Osteocyte (in vitro differentiated cells): ENCODE measurements at places on chromosomes 1 and 21. TPM values are rescaled to one million over a fixed set of nuclear protein-coding genes. Genes with fewer than 3 reads are reported as not detected.

DNA sequence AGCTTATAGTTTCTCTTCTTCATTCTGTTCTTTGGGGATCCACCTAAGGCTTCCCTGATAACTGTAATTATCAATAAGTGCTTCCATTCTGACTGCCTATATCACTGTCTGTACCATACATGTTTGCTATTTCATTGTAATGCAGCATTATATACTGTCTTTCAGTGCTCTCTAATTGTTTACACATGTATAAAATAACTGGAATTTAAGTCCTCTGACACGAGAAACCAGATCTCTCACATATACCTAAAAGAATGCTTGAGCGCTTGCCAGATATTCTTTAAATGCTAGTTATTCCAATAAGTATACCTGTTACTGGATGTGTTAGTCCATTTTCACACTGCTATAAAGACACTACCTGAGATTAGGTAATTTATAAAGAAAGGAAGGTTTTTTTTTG lies 34.7 kb downstream of the CELF3 start:
- no peak overlapping the region for H3K4me3 ChIP-seq
- peaks cover 18% of the 10 kb centered on the region for H3K36me3 ChIP-seq
- H3K27me3 ChIP-seq = no peaks in the 10 kb centered on the region
- peak overlapping the region; percentile 47 for H3K27ac ChIP-seq
- DNase-seq = no peak

RXRG gene
- not detected in 2 replicates for total RNA-seq

DNA sequence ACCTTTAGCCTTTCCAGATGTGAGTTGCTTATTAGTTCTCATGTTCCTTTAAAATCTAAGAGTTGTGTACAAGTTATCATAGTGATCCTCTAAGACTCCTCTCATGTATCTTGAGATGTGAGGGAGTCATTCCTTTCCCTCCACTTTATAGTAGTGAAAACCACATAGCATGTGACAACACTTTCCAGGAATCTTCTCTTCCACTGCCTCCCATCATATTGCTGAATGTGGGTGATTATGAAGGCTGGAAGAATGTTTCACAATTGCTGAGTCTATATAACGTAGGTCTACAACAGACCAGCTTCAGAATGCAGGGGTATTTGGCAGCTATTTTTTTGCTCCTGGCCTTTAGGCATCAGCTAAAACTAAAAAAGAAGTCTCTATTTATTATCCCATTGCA lies 44.7 kb upstream of the LRRC7 start:
- H3K27ac ChIP-seq = no peak overlapping the region
- H3K27me3 ChIP-seq = no peaks in the 10 kb centered on the region
- no peak overlapping the region for H3K4me3 ChIP-seq

DNA sequence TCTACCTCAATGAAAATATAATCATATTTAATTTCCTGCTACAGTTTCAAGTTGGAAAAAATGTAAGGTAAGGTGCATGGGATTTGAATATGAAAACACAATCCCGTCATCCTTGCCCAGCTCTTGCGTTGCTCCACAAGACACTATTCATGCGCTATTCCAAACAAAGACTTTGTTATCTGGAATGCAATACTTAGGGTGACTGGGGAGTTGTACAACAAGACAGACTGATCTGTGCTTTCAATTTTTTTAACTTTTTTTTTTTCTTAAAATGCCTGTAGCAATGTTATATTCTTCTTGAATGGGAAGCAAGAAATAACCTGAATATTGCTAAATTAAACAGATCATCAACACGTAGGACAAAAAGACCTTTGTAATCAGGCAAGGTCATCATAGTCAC lies 1077.2 kb downstream of the TTLL7 start:
- H3K4me1 ChIP-seq = peaks cover 6% of the 10 kb centered on the region
- no peaks in the 10 kb centered on the region for H3K36me3 ChIP-seq
- no peaks in the 10 kb centered on the region for H3K27me3 ChIP-seq
- H3K4me3 ChIP-seq = no peak overlapping the region
- no peak overlapping the region for H3K27ac ChIP-seq
- no peak for DNase-seq

DNA sequence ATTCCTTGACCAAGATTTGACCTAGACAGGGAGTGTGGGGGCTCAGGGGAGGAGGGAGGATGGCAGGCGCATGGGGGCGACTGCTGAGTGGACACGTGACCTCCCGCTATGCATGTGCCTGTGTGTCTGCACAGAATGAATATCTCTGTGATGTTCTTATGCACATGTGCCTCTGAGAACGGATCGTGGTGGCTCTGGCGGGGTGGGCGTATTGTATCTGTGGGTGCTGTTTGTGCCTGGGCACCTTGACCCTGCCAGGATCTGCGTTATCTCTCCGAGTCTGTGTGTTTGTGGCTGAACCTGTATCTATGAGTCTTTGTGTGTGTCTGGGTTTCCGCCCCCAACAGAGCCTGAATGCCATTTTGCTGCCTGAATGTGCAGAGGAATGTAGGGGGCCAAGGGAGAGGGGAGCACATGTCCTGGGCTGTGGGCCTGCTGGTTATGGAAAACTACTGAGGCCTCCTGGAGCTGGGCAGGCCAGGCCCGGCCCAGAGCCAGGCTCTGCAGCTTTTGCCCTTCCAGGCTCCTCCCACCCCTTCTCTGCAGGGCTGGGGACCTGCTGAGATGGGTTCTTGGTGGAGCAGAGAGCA lies 102.5 kb downstream of the EBNA1BP2 start:
- peaks cover 19% of the 10 kb centered on the region for H3K4me1 ChIP-seq
- peak overlapping the region; percentile 74 for H3K27ac ChIP-seq
- DNase-seq = no peak
- no peaks in the 10 kb centered on the region for H3K36me3 ChIP-seq

DNA sequence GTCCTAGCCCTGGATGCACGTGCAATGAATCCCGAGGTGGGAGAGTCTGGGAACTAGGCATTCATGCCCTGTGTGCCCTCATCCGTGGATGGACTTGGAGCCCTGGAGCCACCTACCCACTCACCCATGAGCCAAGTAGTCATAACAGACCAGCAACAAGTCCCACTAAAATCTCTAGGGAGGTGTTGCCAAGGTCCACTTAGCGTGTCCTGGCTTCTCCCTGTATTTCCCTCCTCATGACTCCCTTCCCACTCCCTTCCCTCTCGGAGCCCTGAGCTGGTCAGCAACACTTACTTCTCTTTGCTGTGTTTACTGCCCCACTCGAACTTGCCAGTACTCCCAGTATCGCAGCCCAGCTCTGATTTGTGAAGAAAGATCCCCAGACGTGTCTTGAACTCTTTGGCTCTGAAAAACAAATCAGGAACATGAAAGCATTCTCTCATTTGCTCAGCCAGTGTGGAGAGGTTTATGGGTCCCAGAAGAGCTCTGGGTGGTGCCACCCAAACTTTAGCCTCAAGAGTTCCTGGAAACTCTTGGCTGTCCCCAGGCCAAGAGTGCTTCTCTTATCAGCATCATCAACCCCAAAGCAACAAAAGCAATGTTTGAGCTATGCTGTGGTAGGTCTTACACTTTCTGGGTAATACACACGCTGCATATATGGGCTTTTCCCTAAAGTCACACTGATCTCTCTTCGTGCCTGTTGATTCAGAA lies 1.1 kb downstream of the RGS16 start:
- H3K4me1 ChIP-seq = peaks cover 15% of the 10 kb centered on the region
- H3K36me3 ChIP-seq = peaks cover 3% of the 10 kb centered on the region
- H3K27me3 ChIP-seq = peaks cover 7% of the 10 kb centered on the region
- no peak overlapping the region for H3K27ac ChIP-seq
- peak overlapping the region; percentile 62 for H3K4me3 ChIP-seq

- no peak for DNase-seq
- H3K27me3 ChIP-seq = no peaks in the 10 kb centered on the region
- peaks cover 2% of the 10 kb centered on the region for H3K36me3 ChIP-seq
- H3K4me3 ChIP-seq = no peak overlapping the region
- peaks cover 5% of the 10 kb centered on the region for H3K4me1 ChIP-seq
- no peak overlapping the region for H3K27ac ChIP-seq
These were observed 37.2 kb downstream of the ZFYVE9 start for GRCh38 chr1:52179073-52179472.

DNA sequence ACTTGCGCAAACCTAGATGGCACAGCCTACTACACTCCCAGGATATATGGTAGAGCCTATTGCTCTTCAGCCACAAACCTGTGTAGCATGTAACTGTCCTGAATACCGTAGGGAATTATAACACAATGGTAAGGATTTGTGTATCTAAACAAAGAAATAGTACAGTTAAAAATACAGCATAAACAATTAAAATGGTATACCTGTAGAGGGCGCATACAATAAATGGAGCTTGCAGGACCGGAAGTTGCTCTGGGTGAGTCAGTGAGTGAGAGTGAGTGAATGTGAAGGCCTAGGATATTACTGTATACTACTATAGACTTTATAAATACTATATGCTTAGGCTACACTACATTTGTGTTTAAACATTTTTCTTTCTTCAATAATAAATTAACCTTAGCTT lies 99.3 kb downstream of the PLD5 start:
- no peak overlapping the region for H3K27ac ChIP-seq
- DNase-seq = no peak
- no peaks in the 10 kb centered on the region for H3K36me3 ChIP-seq
- no peaks in the 10 kb centered on the region for H3K27me3 ChIP-seq

GRCh38 chr1:222418654-222419053 lies 129.2 kb downstream of the HHIPL2 start:
- H3K27ac ChIP-seq = no peak overlapping the region
- H3K4me1 ChIP-seq = peaks cover under 1% of the 10 kb centered on the region
- no peak for DNase-seq
- no peaks in the 10 kb centered on the region for H3K36me3 ChIP-seq

ZFP69B gene
- total RNA-seq = 6.7 TPM in 2 replicates

DNA sequence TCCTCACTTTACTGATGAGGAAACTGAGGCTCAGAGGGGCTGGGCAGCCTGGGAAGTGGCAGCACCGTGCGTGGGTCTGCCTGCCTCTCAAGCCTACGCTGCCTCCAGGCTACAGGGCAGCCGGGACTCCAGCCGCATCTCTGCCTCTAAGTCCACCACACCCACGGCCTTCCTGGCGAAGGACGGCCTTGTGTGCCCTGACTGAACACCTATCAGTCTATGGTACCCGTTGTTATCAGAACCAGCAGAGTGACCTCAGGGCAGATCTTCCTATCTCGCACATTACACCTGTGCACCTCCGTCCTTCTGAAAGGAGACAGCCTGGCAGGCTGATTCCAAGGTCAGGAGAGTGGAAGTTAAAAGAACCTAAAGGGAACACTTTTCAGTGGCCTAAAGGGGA lies 35.7 kb upstream of the SLC30A1 start:
- no peaks in the 10 kb centered on the region for H3K36me3 ChIP-seq
- H3K4me1 ChIP-seq = peaks cover 15% of the 10 kb centered on the region
- H3K27me3 ChIP-seq = no peaks in the 10 kb centered on the region
- no peak overlapping the region for H3K4me3 ChIP-seq
- DNase-seq = no peak

DNA sequence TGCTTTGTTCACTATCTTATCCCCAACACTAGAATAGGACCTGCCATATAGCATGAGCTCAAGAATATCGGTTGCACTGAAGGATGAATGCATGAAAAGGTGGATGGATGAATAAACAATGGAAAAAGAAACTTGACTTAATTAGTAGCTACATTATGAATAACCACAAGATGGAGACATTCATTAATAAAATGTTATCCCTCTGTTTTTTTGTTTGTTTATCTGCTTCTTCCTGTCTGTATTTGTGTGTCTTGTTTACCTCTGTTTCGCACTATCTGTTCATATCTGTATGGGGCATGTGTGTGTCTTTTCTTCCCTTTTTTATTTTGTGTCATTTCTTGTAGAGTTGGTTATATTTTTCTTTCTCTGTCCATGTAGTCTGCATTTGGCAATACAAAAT lies 1.1 kb upstream of the OR14I1 start:
- no peak for DNase-seq
- no peak overlapping the region for H3K4me3 ChIP-seq
- no peaks in the 10 kb centered on the region for H3K27me3 ChIP-seq
- no peak overlapping the region for H3K27ac ChIP-seq
- no peaks in the 10 kb centered on the region for H3K4me1 ChIP-seq
- H3K36me3 ChIP-seq = no peaks in the 10 kb centered on the region

GBP7 gene
- total RNA-seq = not detected in 2 replicates

GRCh38 chr1:232718928-232719927 lies 86.0 kb upstream of the MAP10 start:
- no peaks in the 10 kb centered on the region for H3K36me3 ChIP-seq
- H3K27me3 ChIP-seq = peaks cover 12% of the 10 kb centered on the region
- H3K4me1 ChIP-seq = no peaks in the 10 kb centered on the region
- DNase-seq = no peak
